Peyer's patch (tissue), 4 donors: ENCODE measurements at places on chromosomes 11 and 22.

- peak; percentile 77 for DNase-seq
Measured at GRCh38 chr22:43110444-43110926, at the start of gene BIK. TSS of gene BIK (plus strand) at chr22:43110750. CDS start at chr22:43124023, 13,273 bp downstream.

- DNase-seq: no peak
Measured at GRCh38 chr11:121575250-121575962, 122.6 kb upstream of the SORL1-AS1 start.

- no peak for DNase-seq
Measured at GRCh38 chr22:49218142-49218541, 609.5 kb downstream of the BRD1 start.

DNA sequence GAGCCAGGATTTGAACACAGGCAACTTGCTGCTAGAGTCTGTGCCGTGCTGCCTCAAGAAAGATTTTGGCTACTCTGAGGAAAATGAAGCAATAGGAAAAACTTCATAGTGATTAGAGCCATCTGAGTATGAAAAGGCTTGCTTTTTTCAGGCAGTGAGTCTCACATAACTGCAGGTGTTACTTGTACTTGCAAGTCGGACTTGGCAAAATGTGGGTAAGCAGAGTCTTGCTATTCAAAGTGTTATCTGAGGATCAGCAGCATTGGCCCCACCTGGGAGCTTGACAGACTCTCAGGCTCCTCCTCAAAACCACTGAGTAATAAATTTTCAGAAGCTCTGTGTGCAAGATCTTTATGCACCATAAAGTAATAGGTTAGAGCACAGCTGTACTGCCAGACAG is 18.1 kb downstream of the RNF141 start:
- no peak for DNase-seq

GRCh38 chr11:127049486-127049885 is 48.9 kb upstream of the KIRREL3 start:
- no peak for DNase-seq
